Muscle of arm (tissue), 14 donors: ENCODE measurements at places on chromosomes 2 and 18. TPM values are rescaled to one million over a fixed set of nuclear protein-coding genes. Genes with fewer than 3 reads are reported as not detected.

GRCh38 chr2:2640818-2641217 is 309.7 kb upstream of the MYT1L start:
- no peak for DNase-seq

DNA sequence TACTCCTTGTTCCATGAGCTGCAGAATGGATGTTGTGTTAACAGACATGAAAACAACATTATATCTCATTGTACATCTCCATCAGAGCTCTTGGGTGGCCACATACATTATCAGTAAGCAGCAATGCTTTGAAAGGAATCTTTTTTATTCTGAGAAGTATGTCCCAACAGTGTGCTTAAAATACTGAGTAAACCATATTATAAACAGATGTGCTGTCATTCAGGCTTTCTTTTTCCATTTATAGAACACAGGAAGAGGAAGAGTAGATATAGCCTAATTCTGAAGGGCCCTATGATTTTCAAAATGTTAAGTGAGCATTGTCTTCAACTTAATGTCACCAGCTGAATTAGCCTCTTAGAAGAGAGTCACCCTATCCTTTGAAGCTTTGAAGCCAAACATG is 44.3 kb upstream of the CABYR start:
- no peak for DNase-seq

RIT2 gene
- not detected for polyA plus RNA-seq

CNDP1 gene
- 0.04 TPM for polyA plus RNA-seq

DNA sequence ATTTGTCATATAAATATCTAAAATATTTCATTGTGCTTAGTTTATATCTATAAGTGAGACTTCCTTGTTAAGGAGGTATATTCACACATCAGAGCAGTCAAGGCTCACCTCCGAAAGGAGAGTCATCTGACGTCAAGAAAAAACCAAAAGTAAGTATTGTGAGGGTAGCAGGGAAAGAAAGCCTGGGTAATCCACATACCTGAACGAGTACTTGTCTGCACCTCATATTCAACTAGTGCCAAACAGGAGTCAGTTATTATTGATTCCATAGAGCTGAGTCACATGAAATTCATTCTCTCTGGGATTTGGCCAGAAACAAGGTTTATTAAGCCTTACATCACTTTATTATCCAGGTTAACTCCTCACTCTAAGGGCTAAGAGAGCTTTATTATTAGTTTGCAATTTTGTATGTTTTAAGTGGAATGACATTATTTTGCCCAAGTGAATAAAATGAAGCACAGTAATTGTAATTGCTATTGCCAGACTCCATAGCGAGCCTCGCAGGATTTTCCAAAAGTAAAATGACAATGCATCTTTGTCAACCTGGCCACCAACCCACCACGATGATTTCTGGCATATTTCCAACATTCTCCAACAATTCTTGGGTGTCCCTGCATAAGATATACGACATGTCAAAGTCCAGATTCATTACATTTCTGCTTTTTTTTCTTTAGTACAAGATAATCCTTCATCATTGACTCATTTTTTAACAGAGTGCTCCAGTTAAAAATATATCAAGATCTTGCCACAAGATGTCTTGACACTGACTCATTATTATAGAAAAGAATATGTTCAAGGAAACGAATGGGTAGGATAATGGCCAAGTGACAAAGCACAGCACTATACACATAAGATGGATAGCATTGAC is 1210.4 kb upstream of the ACVR2A start:
- DNase-seq = no peak

DNA sequence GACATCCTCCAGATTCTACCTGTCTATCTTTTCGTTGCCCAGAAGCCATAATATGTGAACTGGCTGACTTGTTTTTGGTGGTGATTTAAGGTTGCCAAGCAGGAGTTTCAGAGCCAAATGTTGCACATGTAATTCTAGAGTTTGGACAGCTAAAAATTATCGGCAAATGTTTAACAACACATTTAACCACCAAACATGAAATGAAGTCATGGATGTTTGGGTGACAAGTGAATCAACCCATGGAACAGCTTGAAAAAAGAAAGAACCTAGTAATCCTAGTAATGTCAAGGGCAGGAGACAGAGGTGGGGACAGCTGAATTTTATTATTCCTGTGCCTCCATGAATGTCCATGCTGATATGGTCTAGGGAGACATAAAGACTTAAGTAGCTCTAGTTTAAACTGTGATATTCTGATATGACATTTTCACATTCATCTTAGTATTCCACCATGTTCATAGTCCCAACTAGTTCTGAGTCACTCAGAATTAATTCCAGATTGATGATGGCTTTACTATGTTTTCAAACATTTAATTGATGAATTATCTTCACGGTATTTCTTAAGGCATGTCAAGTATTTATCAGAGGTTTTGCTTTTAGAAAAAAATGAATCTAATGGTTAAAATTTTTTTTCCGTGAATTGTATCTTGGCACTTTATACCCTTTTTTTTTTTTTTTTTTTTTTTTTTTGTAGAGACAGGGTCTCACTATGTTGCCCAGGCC is 101.7 kb downstream of the SOCS6 start:
- no peak for DNase-seq

GRCh38 chr18:74190086-74190485 is 41.8 kb downstream of the TIMM21 start:
- no peak for DNase-seq

- DNase-seq = no peak
Measured at GRCh38 chr2:164850235-164850634, 8.6 kb upstream of the COBLL1 start.

GRCh38 chr18:26335156-26335555 is 108.9 kb downstream of the TAF4B start:
- no peak for DNase-seq

GRCh38 chr2:168912901-168913369 is 11.8 kb downstream of the G6PC2 start:
- peak; percentile 47 for DNase-seq

CCDC68 gene
- 1.5 TPM for polyA plus RNA-seq

- no peak for DNase-seq
Measured at GRCh38 chr2:174235680-174236079, 12.7 kb downstream of the OLA1 start.

DNA sequence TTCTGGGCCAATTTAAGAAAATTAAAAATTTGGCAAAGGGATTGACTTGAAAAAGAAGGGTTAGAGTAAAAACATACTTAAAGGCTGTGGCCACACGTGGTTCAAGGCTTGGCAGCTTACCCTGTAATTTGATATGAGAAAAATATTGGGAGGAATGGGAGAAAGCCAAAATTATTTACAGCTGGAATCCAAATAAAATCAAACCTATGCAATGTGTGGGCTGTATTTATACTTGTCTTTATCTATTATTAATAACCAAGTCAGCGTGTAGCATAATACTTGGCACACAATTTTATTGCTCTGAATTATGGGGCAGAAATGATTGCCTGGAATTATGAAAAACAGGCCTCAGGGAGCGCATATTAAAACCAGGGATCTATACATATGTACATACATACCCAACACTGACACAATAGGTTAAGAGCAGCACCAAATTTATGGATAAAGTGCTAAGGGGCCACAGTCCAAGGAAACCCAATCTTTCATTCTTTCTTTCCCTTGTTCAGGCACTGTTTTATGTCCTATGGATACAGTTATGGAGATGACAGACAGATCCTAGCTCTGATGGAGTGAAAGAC is 35.6 kb downstream of the FAM124B start:
- DNase-seq = no peak

LAMA1 gene
- 1.7 TPM for polyA plus RNA-seq

DNA sequence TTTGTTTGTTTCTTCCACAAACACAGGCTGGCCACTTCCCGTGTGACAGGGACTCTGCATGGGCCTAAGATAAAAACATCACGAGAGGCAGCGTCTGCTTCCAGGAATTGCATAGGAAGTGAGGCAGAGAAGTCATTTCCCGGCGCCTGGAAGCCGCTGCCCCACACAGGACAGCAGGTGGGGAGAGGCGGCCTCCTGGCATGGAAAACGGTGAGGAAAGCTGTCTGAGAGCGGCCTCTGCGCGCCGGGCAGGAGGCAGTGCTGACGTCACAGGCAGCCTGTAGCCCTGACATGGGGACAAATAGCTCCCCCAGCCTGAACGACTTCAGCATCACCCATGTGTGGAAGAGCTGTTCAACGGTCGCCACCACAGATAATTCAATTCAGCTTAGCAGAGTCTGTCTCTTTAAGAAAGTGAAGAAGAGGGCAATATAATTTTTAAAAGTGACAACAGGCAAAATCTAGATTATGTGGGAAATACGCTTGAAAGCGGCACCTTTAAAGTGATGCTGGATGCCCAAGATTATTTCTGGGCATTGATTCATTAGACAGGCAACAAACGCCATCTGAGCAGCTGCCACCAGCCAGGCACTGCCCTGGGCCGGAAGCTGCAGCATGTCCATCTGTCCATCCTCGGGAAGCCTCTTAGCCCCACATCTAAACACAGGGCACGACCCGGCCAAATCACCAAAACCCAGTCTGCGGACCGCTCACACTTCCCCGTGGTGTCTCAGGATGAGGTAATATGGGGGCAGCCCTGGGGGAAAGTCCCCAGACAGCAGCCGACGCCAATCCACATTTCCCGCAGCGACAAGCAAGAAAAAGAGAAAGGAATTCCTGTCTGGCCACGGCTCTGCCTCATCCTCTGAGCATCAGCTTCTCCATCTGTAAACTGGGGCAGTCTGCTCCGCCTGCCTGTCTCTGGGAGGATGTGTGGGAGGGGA is 138.9 kb downstream of the PXDN start:
- no peak for DNase-seq

- no peak for DNase-seq
Measured at GRCh38 chr18:14089781-14090180, 42.5 kb downstream of the ZNF519 start.

GRCh38 chr2:109166811-109167210 is 37.8 kb downstream of the SH3RF3 start:
- no peak for DNase-seq

ACMSD gene
- polyA plus RNA-seq = 0.92 TPM

- no peak for DNase-seq
Measured at GRCh38 chr18:3046216-3046808, 33.4 kb upstream of the LPIN2 start.

GRCh38 chr18:79260023-79260422 is 135.7 kb upstream of the NFATC1 start:
- no peak for DNase-seq

DSG3 gene
- polyA plus RNA-seq = not detected

- DNase-seq = no peak
Measured at GRCh38 chr2:3125001-3125760, 252.4 kb downstream of the EIPR1 start.

DUSP28 gene
- 14.3 TPM for polyA plus RNA-seq

DNA sequence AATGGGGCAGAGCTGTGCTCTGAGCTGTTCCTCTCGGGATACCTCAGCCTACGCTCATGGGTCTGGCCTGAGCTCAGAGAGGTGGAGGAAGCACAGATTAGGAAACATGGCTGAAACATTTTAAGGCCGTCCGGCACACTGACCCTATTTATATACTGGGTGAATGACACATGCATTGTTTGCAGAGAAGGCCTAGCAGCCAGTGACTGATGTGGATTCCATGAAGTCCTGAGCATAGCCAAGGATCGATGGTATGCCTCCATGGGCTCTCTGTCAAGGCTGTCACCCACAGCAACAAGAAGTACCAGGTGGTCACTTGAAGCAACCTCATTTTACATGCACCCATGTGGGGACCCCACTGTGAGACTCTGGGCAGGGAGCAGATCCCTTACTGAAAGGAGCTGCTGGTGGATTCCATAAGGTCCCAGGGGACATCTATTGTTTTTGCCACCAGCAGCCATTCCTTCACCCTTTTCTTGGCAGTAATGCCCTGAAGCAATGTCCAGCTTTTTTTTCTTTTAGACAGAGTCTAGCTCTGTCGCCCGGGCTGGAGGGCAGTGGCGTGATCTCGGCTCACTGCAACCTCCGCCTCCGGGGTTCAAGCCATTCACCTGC is 8.4 kb downstream of the PTMA start:
- no peak for DNase-seq

- DNase-seq = no peak
Measured at GRCh38 chr2:74278176-74278575, 65.0 kb downstream of the SLC4A5 start.

ASIC4 gene
- not detected for polyA plus RNA-seq

TRPM8 gene
- 0.11 TPM for polyA plus RNA-seq

SLC11A1 gene
- polyA plus RNA-seq = 0.22 TPM

KCNG2 gene
- 0.43 TPM for polyA plus RNA-seq

LRRTM4 gene
- 0.44 TPM for polyA plus RNA-seq

GRCh38 chr2:46699934-46700256 is 215.7 kb downstream of the MCFD2 start:
- no peak for DNase-seq

DNA sequence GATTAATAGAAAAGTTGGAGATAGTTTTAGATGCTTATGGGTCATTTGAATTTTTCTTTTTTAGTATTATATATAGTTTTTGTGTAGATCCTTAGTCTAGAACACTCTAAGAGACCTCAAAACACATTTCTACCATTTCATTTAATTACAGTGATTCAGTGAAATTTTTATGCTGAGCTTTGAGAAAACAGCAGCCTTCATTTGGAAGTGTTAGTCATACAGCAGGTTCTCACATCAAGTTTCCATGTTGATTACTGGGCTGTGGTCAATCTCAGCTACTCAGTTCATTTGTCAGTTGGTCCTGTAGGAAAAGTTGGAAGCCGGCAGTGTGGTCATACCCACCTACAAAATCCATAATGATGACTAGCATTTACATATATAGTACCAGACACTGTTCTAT is 37.9 kb downstream of the MAP3K19 start:
- DNase-seq = no peak

GRCh38 chr2:36616947-36617346 is 19.0 kb upstream of the FEZ2 start:
- DNase-seq = no peak

DNA sequence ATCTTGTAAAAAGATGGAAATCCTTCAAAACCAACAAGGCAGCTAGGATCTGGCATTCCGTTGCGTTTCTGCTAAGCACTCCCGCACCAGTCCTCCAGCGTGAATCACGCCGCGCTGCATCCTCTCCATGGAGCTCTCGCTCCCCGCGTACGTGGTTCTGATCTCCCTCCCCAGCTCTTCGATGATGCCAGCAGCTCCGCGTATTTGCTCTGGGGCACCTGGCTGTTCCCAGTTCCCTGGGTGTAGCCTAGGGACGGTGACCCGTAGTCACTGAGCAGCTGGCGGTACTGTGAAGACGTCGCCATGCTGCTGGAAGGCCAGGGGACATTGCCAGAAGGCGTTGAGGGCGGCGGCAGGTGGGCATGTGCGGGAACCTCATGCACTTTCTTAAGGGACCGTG is 407.5 kb downstream of the RNF144A start:
- no peak for DNase-seq

GRCh38 chr2:154261473-154262027 is 389.8 kb downstream of the GALNT13 start:
- no peak for DNase-seq

GRCh38 chr18:23165271-23166068 is 30.2 kb downstream of the CABLES1 start:
- no peak for DNase-seq

GRCh38 chr2:207734264-207734635 is 22.8 kb downstream of the CCNYL1 start:
- DNase-seq = no peak

- no peak for DNase-seq
Measured at GRCh38 chr2:81389203-81389602, 1084.7 kb upstream of the LRRTM1 start.

LYPD6B gene
- not detected for polyA plus RNA-seq

GRCh38 chr2:205481861-205482260 is 200.4 kb upstream of the NRP2 start:
- no peak for DNase-seq

LTBP1 gene
- polyA plus RNA-seq = 77.1 TPM

DTNA gene
- 108 TPM for polyA plus RNA-seq

- peak; percentile 34 for DNase-seq
Measured at GRCh38 chr2:147045113-147045512, 799.7 kb upstream of the ACVR2A start.

C1QL2 gene
- polyA plus RNA-seq = not detected

GRCh38 chr2:85760872-85761271 is 7.1 kb downstream of the ATOH8 start:
- DNase-seq = no peak
